Kidney tubule cell (primary cell): ENCODE measurements at places on chromosomes 2 and 18.

DNA sequence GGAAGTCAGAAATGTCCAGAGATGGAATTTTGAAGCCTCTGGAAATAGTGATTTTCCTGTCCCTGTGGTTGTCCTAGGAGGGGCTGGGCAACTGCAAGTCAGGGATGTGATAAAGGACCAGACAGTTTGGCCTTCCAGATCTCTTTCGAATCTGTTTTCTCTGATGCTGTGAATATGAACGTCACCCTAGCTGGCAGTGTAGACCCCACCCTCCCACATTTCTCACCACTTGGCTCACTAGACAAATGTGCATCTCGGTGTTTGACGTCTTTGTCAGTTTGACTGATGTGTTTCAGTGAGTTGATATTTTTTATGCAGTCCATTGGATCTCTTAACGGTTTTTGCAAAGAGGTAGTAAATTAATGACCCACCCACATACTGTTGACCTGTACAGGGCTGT lies 301.2 kb downstream of the TNS1 start:
- no peak for DNase-seq

- DNase-seq: no peak
These were observed 261.0 kb downstream of the ZNF516 start for GRCh38 chr18:76233876-76234675.

- DNase-seq: no peak
These were observed 971 bp upstream of the FBXO41 start for GRCh38 chr2:73285159-73285739.

DNA sequence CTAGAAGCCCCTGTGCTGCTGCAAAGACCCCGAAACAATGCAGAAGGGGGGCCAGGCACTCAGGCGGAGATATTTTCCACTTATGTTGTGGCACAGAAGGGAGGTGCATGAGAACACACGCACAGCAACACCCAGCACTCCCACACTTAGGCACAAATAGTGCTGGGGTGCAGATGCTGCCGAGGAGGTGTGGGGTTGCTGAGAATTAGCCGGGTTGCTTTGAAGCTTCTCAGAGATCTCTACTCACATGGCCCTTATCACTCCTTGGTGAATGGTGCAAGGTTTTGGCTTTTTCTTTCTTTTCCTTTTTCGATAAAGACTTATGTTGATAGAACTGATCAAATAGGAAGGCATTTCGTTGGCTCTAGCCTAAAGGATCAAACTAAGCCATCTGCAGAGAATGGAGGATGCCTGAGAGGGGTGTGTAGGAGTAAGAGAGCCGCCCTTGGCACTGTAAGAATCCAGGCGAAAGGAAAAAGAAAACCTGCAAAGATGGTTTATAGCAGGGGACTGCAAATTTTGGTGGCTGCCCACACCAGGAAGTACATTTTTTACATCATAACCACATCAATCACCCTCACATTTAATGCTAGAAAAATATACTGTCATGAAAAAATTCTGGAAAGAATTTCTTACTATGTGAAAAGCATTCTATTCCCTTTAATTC lies 27.9 kb upstream of the FHL2 start:
- no peak for DNase-seq

DNA sequence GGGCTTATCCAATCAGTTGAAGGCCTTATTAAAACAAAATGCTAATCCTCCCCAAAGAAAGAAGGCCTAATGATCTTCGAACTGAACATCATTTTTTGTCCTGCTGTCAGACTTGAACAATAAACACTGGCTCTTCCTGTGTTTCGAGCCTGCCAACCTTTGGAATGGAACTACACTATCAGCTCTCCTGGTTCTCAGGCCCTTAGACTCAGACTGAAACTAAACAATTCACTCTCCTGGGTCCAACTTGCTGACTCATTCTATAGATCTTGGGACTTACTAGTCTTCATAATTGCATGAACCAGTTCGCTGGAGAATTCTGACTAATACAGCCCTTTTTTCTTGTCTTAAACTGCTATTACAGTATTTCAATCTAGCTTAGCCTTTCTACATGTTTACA lies 235.2 kb downstream of the LNPK start:
- DNase-seq: no peak

GRCh38 chr2:217555081-217555876 lies 447.5 kb downstream of the TNS1 start:
- no peak for DNase-seq

DNA sequence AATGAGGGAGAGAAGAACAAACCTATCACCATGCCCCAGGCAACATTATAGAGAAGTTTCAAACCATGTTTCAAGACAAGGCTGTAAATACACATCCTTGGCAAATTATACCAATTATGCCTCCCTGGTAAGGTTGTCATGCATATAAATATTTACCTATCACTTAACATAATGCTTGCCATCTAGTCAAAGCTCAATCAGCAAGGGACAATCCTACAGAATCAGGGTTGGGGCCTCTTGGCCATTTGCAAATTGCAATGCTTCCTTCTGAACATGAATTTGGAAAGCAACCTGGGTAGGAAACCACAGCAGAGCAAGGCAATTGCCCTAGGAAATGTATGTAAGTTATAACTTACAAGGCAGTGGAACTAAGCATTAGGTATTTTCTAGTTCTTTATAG lies 907.2 kb upstream of the CDH2 start:
- no peak for DNase-seq

DNA sequence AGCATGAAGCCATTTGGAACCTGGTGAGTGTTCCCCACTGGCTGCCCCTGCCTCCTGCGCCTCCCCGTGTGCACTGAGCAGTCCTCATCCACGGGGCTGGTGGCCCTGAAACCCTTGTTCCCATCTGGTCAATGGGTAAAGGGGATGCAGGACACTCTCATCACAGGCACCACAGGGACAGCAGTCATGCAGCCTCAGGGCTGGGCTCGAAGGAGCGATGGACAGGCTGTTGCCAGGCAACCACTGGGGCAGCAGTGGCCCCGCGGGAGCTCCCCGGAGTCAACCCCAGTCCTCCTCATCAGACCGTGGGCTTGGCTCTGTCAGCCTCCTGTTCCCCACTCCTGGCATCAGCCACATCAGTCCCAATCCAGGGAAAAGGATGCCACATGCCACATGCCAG lies 509.5 kb downstream of the EIPR1 start:
- DNase-seq: no peak

DNA sequence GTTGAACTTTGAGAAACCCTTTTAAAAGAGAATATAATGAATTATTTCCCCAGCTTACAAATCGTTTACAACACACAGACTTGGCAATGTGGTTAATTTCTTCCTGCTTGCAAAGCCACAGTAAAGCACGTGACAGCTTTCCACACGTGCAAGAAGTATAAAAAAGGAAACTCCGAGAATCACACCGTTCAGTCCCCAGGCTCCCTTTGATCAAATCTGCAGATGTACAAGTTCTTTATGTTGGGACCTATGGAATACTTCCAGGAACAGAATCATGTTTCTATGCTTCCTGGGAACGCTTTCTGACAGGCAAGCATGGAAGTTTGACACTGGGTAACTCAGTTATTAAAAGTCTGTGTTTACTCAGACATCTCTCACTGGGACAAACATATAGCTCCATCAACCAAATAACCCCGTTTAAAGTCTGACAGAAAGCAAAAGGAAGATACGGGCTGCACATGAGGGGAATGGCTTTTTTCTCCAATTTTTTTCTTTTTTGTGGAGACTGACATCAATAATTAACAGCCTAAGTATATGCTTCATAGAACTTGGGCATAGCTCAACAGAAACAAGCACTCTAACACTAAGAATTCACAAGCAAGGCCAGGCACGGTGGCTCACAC lies 134.8 kb downstream of the EIPR1 start:
- DNase-seq: no peak

DNA sequence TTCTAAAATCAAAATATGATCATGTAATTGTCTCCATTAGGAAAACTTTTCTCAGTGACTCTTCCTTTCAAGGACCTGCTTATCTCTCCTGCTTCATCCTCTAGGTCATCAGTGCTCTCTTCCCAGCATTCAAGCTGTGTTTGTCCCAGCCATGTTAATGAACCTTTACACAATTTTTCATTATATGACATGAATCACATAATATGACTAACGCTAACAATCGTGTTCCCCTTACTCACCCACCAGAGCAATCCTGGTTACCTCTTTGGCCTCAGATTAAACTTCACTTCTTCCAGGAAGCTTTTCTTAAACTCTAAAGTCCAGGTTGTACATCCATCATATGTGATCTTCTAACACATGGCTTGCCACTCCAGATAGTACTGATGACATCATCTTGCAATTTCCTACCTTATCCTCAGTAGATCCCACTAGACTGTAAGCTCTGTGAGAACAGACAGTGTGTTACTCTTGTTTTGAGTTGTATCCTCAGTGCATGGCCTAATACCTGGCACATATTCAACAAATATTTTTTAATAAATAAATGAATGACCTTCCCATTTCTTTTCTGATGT lies 882.9 kb upstream of the ZEB2 start:
- DNase-seq: no peak

DNA sequence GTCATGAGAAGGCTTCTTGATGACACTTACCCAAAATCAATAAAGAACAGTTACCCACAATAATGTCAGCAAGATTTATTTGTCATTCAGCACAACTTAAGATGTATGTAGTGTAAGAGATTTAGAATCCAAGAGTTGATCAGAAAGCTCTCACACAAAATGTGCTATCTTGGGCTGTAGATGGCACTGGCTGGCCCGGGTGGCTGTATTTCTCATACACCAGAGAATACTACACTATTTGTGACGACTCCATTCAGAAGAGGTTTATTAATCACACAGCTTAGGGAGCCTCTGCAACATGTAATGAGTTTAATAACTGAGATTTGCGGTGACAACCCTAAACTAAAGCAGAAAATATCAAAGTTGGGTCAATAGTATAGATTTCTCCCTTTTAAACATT lies 530.4 kb upstream of the KLHL29 start:
- DNase-seq: no peak

GRCh38 chr18:55421308-55421614 lies 166.7 kb downstream of the TCF4 start:
- DNase-seq: no peak

DNA sequence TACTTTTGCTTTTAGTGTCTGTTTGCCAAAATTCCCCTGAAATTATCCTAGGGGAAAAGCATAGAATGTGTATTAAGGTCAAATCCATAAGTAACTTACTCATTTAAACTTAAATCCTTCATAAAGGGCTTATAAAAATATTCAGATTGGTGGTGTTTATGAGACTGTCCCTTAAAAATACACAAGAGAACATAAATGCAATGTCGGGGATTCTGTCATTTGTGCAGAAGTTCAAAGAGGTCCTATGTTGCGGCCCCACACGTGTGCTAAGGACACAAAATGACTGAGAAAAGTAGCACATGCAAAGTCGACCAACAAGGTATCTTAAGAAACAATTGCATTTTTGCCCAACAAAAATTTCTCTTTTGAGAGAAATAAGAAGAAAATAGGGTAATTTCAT lies 225.1 kb downstream of the PIEZO2 start:
- no peak for DNase-seq
